ENCODE measurements at places on chromosomes 7 and 10. TPM values are rescaled to one million over a fixed set of nuclear protein-coding genes. Genes with fewer than 3 reads are reported as not detected.

CUBN gene
- 0.40 TPM for total RNA-seq

LOXL4 gene
- total RNA-seq, result 0.88 TPM

TMEM270 gene
- not detected for total RNA-seq

HSPA12A gene
- total RNA-seq, result 5.4 TPM

GPR15LG gene
- total RNA-seq, result not detected

SSC4D gene
- total RNA-seq, result 0.88 TPM

SPDYE2B gene
- total RNA-seq, result not detected

TBXAS1 gene
- 0.21 TPM for total RNA-seq

VWDE gene
- not detected for total RNA-seq

SOSTDC1 gene
- not detected for total RNA-seq

C10orf67 gene
- not detected for total RNA-seq

ANKMY2 gene
- total RNA-seq, result 29.2 TPM

CC2D2B gene
- total RNA-seq, result 0.35 TPM

ATRNL1 gene
- 5.6 TPM for total RNA-seq

AGMO gene
- total RNA-seq, result not detected

UCMA gene
- total RNA-seq, result not detected

PSAP gene
- 1,265 TPM for total RNA-seq

CLEC2L gene
- total RNA-seq, result not detected

All from myocyte (in vitro differentiated cells).